ENCODE measurements at places on chromosomes 11 and 22. TPM values are rescaled to one million over a fixed set of nuclear protein-coding genes. Genes with fewer than 3 reads are reported as not detected.

GRCh38 chr11:8828580-8829361 is 82.2 kb upstream of the AKIP1 start:
- H3K27me3 ChIP-seq: no peaks in the 10 kb centered on the region
- H3K27ac ChIP-seq: no peak overlapping the region
- H3K36me3 ChIP-seq: no peaks in the 10 kb centered on the region
- no peaks in the 10 kb centered on the region for H3K4me1 ChIP-seq

- no peak overlapping the region for H3K4me3 ChIP-seq
- H3K27ac ChIP-seq: no peak overlapping the region
- H3K27me3 ChIP-seq: no peaks in the 10 kb centered on the region
- no peaks in the 10 kb centered on the region for H3K4me1 ChIP-seq
- H3K36me3 ChIP-seq: no peaks in the 10 kb centered on the region
Measured at GRCh38 chr11:79262221-79262620, 178.6 kb downstream of the TENM4 start.

DNA sequence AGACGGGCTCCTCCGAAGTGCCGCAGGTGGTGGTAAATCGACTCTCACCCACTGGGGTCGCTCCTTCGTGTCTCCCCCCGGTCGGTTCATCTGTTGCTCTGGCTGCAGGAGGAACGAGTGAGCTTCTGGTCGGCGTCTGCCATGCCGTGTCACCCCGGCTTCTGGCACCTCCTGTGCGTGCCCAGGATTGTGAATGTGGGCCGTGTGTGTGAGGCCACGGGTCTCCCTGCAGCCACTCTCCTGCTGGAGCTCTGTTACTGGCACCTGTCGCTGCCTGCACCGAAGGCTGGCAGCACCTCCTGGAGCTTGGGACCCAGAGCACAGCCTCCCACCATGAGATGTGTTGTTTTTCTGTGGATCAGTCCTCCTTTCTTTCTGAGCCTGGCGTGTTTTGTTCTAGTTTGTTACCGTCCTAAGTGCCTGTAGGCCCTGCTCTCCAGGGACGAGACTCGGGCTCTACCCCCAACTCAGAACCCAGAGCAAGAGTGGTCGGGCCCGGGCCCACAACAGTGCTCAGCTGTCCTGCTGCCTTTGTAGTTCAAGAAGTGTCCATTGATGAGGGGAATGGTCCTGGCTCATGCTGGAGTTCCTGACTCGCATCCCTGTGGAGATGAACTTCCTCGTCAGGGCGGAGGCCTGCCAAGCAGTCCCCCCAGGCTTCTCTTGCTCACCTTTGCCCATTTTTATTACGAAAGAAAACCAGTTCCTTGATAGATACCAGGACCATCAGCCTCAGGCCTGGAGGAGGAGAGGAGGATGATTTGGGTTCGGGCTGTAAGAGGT is 66.6 kb downstream of the MED15 start:
- no peak for DNase-seq
- H3K27me3 ChIP-seq: no peaks in the 10 kb centered on the region
- H3K4me1 ChIP-seq: peaks cover 55% of the 10 kb centered on the region
- no peak overlapping the region for H3K27ac ChIP-seq
- no peak overlapping the region for H3K4me3 ChIP-seq

KRTAP5-1 gene
- not detected for polyA plus RNA-seq

DNA sequence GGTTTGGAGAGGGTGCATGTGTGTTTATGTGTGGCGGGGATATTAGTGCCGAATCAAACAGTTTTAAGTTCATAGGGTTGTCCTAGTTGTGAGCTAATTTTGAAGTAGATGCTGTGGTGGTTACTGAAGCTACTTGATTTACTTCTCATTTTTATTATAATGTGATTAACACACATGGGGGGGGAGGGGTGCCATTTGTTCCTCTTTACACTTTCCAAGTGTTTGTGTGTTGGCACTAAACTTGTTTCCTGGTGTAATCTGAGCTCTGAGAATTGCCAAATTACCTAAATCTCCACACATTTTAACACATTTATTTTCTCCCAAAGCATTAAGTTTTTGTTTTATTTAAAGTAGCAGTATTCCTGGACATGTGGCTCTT is 60.1 kb downstream of the ZNRF3 start:
- no peak overlapping the region for H3K27ac ChIP-seq
- H3K4me1 ChIP-seq: no peaks in the 10 kb centered on the region
- H3K4me3 ChIP-seq: no peak overlapping the region
- peaks cover 47% of the 10 kb centered on the region for H3K27me3 ChIP-seq

LIMK2 gene
- 7.4 TPM for polyA plus RNA-seq

DEFB131B gene
- not detected for polyA plus RNA-seq

- no peak for DNase-seq
- no peaks in the 10 kb centered on the region for H3K4me1 ChIP-seq
- no peaks in the 10 kb centered on the region for H3K36me3 ChIP-seq
- peaks cover 25% of the 10 kb centered on the region for H3K27me3 ChIP-seq
- no peak overlapping the region for H3K4me3 ChIP-seq
Measured at GRCh38 chr11:12799334-12799835, 125.2 kb downstream of the TEAD1 start.
